ENCODE measurements at places on chromosomes 2 and 18.

- peak; percentile 5 for ATAC-seq
Observed at GRCh38 chr2:136214307-136215200, 96.6 kb upstream of the CXCR4 start.

- ATAC-seq, result no peak
Observed at GRCh38 chr2:113092864-113093612, 25.3 kb downstream of the IL1F10 start.

DNA sequence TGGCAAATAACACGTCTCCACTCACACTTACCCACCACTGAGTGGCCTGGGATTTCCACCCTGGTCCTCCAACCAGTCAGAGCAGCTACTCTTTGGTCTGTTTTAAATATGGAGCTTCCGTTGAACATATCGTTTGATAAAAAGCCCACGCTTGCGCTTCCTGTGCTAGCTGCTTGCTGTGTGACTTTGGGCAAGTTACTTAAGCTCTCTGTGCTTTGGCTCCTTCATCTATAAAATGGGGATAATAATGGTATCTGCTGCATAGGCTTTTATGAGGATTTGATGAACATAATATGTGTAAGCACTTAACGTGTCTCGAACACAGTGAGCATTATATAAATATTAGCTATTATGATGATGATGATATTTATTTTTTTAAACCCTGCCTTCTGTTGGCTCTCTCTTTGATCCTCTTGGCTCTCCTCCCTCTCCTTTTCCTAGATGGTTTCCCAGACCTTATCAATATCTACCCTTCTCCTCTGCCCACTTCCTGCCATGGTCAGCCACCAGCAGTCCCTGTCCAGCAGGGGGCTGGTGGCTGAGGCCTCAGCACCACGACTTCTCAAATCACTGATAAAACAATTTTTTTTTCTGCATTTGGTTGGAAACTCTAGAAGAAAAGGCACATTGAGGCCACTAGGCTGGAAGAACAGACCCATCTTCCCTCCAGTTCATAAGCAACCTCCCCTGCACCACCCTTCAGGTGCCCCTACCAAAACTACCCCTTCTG lies 191.9 kb downstream of the LOXHD1 start:
- no peak for ATAC-seq

- ATAC-seq, result peak; percentile 55
Observed at GRCh38 chr18:46211816-46212215, 107.6 kb downstream of the HAUS1 start.

GRCh38 chr18:37219257-37219656 lies 346.3 kb downstream of the CELF4 start:
- no peak for ATAC-seq

GRCh38 chr2:61439241-61440002 lies 31.5 kb downstream of the USP34 start:
- ATAC-seq, result no peak

GRCh38 chr2:178827739-178828485 lies 20.7 kb upstream of the TTN start:
- ATAC-seq, result no peak

DNA sequence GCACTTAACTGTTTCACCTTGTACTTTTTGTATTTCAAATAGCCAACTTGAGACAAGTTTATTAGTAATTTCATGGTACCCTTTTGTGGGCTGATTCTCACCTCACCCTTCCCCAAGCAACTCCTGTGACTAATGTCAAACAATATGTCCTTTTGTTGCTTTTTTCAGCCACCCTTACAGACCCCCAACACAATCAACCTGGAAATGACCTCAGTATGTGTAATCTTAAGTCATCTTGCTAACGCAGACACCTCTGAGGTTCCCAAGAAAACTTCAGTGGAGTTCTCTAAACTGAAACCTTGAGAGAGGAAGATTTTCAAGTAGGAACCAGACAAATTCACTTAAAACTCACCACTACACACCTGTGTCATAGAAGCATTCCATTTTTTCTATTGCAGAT lies 69.5 kb downstream of the KYNU start:
- ATAC-seq, result no peak

GRCh38 chr2:218781691-218782527 lies at the start of gene CYP27A1:
CYP27A1 (plus strand) TSS chr2:218782147; CDS start chr2:218782183, 36 bp downstream.
- no peak for ATAC-seq

DNA sequence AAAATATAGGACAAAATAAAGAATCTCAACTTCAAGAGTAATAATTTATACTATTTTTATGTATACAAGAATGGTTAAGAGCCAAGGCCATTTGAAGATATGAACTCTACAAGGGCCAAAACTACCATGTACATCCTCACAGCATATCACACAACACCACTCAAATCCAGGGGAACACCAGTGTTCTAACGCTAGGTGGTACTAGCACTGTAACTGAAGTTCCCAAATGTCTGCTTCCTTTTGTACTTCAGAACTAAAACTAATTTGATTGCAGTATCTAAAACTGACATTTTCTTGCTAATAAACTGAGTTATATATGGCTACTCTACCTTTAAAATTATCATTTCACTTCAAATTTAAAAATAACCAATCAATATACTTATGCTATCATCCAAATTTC lies 47.0 kb downstream of the REV1 start:
- ATAC-seq, result no peak

- ATAC-seq, result no peak
Observed at GRCh38 chr2:2571301-2572150, 240.5 kb upstream of the MYT1L start.

GRCh38 chr2:124585277-124585676 lies 560.2 kb downstream of the CNTNAP5 start:
- no peak for ATAC-seq

DNA sequence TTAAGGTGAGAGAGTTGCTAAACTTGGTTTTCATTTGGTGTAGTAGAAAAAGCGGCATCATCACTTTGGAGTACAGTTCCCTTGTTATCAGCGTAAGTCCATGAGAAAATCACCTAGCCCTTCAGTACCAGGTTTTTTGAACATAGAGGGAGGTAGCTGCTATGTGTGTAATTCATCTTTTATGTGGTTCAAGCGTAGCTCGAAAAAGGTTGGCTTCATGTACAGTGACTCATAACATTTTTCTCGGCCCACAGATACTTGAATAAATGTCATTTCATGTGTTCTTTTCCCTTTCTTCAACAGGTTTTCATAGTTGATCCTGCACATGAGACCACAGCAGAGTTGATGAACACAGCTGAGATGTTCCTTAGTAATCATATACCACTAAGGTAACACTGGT lies 43.6 kb downstream of the UGGT1 start:
- ATAC-seq, result no peak

GRCh38 chr2:157620956-157621355 lies 7.7 kb downstream of the ACVR1C start:
- ATAC-seq, result no peak

DNA sequence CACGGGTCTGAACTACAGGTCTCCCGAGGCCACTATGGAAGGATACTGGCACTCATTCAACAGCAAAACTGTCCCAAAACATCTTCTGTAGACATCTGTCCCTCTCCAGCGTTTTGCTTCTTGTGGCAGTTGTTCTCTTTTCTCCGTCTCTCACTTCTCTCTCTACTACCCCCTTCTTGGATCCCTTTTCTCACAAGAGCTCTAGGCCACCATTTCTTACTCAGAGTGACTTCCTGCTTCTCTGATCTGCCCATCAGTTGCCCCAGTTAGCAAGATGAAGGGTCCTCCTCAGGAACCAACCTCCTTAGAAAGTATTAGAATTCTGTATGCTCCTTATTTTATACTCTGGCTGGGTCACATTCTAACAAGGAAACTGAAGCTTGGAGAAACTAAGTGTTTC lies 32.6 kb downstream of the BCL2 start:
- ATAC-seq, result no peak

DNA sequence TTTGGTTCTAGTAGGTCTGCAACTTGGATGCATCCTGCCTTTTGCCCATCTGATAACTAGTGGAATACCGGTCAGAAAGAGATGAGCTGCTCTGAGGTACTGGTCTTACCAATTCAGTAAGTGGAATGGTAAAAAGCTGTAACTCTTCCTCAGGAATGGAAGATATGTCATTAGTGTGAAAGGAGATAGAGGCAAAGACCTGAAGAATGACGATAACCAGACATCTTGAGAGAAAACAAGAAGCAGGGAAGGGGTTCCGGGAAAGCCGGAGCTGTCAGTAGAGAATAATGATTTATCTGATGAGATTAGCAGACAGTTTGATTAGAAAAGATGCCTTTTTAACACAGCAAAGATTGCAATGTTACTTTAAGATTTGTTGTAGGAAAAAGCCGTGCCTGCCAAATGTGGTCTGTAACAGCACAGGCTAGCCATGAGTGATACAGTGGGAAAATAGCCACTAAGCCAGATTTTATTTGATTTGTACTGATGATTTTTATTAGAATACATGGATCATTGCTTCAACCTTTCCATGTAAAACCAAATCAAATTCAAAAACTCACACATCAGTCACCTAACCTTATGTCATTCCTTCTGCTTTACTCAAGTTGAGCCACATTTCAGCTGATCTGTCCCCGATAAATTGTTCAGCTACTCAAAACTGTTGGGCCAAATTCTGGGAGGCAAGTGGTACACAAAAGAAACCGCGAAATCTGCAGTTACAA lies 110.0 kb downstream of the TCF4 start:
- no peak for ATAC-seq

DNA sequence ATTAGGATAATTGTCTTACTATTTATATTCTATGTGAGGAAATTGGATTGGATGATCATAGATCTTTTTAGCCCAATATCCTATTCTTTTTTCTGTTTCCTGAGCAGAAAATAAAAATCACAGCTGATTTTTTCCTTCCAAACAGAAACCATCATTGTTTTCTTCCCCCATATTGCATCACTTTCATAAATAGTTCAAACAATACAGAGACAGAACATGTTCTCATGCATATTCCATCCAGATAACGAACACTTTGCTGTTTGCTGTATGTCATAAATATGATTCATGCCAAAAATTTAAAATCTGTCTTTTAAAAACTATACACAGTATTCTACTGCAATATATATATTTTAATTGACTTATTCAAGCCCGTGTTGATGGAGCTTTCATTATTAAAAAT lies 22.0 kb upstream of the RALBP1 start:
- ATAC-seq, result no peak

DNA sequence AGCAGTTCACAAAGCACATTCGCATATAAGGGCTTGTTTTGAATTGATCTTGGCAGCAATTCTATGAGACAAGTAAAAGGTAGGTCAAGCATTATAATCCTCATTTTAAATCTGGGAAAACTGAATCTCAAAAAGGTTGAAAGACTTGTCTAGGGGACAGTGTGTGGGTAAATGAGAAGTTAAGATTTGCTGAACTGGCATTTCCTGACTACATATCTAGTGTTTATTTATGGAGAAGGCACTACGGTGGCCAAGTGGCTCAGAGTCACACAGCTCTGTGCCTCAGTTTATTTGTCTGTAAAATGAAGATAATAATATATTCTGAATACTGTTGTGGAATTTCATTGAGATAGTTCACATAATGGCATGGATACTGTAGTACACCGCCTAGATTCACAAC lies 16.3 kb upstream of the IL1RN start:
- no peak for ATAC-seq

- no peak for ATAC-seq
Observed at GRCh38 chr2:101844055-101844635, 146.6 kb downstream of the MAP4K4 start.

- no peak for ATAC-seq
Observed at GRCh38 chr18:64592246-64592645, 443.4 kb upstream of the LINC00305 start.

- ATAC-seq, result no peak
Observed at GRCh38 chr2:189681903-189682302, 7.4 kb downstream of the ANKAR start.

DNA sequence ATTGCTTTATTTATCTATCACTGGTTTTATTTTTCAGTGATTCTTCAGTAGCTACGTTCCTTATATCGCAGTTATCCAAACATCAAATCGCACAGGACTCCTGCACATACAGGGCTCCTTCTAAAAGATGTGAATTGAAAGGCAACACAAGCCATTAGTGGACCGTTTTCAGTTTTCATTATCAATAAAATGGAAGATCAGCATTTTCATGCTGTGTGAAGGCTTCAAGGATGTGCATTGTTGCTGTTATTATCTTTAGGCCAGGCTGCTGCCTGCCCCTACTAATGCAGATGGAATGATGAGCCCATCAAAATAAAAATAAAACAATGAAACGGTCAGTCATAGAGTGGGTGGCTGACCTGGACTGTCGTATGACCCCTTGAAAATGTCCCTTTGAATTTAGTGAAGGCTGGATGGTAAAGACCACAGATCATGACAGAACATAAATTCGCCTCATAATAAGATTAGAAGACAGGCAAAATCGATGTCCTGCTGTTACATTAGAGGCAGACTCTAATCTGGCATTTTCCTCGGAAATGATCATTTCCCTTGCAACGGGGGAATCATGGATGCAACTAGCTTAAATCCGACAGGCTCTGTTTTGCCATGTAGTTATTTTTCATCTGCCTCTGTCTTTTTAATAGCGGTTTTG lies 32.9 kb downstream of the ITGB6 start:
- ATAC-seq, result no peak

DNA sequence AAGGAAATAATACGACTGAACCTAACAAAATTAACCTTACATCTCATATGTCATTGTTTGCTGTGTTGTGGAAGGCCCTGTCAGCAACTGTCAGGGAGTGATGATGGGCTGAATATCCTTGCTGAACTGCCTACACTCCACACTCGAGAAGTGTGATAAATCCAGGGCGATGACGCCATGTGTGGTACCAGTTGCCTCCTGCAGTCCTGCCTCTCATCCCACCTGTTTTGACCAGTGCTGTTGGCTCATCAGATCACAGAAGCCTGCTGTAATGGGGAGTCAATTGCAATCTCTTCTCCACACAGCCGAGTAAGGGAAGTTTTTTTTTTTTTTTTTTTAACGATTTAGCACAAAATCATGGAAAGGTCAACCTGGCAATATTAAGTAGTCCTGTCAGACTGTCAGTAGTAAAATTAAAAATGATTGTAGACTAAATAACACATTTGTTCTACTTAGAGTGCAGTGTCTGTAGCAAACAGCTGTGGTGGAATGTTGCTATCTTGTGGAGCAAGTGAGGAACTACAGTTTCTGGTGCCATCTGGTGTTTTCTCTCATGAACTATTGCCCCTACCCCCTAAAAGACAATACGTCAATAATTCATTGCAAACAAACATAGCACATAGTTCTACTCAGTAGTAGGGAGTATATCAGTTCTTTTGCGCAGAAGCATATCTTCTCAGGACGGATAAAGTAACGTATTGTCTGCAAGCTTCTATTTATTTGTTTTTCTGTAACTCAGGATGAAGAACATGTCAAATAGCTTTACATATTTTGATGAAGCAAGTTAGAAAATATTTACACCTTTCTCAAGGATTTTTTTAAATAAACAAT lies 347.6 kb downstream of the CTNNA2 start:
- ATAC-seq, result no peak

DNA sequence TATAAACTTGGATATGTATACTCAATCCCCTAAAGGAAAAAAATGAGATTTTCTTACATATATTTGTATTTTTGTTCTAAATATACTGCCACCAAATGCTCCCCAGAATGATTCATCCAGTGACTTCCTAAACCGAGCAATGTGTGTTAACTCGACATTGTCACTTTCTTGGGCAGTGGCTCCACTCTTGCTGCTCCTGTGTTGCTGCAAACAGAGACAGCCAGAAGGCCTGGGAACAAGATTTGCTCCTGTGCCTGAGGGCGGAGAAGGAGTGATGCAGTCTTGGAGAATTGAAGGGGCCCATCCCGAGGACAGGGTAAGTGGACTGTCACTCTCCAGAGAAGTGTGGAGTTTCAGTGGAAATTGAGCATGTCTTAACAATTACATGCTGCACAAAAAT lies 32.7 kb downstream of the DSG4 start:
- ATAC-seq, result no peak
